ENCODE measurements at places on chromosomes 11 and 22.

- DNase-seq: no peak
Measured at GRCh38 chr11:108115500-108116140, 5.7 kb upstream of the ACAT1 start.

DNA sequence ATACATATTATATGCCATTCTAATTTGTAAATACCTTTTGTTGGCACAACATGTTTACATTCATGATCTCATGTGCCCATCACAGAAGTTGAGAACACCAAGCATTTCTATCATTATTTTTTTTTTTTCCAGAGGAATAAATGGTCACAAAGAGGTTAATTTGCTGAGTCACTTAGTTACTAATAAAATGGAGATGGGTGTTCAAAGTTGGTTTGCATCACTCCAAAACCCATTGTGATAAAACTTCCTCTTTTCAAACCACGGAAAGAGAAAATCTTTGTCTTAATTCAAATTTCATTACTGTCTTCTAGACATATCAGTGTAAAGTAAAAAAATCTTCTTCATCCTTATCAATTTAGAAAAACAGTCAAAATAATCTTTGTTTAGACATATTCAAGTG lies 636.8 kb upstream of the CCDC179 start:
- DNase-seq: no peak

- no peak for DNase-seq
Measured at GRCh38 chr11:46497498-46497897, 96.3 kb downstream of the AMBRA1 start.

- no peak for DNase-seq
Measured at GRCh38 chr11:126588630-126589491, 233.4 kb downstream of the ST3GAL4 start.

DNA sequence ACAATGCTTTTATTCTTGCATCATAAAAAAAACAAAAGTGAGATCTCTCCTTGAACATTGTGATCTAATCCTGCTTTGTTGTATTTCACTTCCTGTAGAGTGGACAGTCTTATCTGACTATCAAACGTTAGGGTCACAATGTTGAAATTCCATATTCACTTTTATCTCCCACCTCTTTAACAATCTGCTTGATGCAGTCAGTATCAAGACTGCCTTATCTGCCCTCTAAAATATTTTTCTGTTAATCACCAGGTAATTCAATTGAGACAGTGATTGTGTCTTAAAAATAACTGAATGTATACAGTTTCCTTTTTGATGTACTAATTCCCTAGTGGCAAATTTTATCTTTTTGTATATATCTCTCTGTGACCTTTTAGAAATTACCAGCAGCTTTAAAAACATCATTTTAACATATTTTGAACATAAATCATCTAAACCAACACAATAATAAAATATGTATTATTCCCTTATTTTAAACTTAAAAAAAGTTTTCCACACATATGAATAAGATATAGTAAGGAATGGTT lies 143.1 kb upstream of the MPPED2 start:
- no peak for DNase-seq

DNA sequence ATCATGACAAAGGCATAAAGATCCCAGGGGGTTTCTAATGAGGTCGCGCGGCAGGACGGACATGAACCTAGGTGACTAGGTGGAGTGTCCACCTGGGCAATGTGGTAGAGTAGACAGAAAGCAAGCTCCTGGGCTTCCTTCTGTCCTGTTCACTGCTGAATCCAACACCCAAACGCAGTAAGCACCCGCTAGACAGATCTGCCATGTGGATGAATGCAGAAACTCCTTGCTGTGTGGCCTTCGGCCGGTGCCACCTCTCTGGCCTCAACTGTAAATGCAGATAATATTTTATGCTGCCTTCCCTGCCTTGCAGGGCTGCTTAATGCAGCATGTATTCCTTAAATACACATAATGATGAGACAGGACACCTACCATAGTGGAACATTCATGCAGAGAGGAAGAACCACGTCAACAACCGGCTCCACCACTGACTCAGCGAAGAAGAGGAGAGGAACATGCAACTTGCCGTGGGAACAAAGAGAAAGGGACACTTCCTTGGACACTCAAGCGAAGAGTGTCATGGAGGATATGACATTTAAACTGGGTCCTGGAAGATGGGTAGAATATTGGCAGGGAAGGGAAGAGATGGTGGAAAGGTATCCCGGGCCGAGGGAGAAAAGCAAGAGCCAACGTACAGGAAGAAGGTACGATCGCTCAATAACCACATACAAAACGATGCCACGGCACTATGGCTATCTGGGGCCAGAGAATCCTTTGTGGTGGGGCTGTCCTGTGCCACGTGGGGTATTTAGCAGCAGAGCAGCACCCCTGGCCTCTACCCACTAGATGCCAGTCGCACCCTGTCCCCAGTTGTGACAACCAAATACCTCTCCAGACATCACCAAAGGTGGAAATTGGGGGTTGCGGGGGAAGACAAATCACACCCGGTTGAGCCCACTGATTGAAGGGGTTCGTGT lies 30.8 kb downstream of the MYH9 start:
- no peak for DNase-seq

GRCh38 chr11:92357344-92357743 lies 132.7 kb downstream of the FAT3 start:
- no peak for DNase-seq

GRCh38 chr11:73265278-73265810 lies 6.8 kb upstream of the P2RY6 start:
- no peak for DNase-seq

DNA sequence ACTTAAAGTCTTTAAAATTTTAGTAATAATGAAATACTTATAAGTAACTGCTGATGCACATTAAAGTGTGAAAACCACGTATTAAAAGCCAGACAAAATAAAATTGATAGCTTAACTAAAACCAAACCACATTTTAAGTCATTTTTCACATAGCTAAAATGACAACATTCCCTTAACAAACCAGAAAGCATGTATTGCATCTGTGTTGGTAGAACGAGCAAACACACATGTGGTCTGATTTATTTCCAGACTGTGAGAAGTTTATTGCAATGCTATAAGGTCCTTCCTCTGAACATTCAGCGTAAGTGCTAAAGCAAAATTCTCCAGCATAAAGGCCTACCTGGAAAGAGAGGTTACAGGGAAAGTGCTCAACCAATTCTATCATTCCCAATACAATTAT lies 57.8 kb downstream of the ARHGAP20 start:
- DNase-seq: no peak

- DNase-seq: no peak
Measured at GRCh38 chr11:88169881-88170280, 5.4 kb downstream of the RAB38 start.

DNA sequence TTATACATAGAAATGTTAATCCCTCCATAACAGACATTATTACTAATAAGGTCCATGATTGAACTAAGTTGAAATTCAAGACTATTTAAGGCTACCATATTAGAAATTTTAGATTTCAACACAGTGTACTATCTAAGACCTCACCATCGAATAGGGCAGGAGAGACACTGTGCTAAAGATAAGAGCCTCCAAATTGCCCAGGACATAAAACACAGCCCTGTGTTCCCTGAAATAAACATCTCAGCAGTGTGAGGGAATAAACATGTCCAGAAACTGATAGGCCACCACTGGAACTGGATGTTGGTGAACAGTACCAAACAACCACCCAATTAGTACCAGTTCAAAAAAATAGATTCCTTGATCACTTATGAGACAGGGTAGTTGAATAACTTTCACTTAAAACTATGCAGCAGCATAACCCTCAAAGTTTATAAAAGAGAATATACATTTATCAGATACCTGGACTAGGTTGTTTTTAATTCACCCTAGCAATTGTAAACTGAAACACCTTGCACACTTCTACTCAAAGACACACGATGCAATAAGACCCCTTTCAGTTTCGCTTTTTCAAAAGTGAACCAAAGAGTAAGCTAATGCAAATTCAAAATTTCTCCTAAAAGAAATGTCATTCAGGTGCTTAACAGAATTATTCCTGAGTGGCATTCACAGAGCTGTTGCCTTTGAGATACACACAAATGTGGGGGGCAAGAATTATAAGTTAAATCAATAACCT lies 34.3 kb downstream of the USP28 start:
- DNase-seq: no peak

DNA sequence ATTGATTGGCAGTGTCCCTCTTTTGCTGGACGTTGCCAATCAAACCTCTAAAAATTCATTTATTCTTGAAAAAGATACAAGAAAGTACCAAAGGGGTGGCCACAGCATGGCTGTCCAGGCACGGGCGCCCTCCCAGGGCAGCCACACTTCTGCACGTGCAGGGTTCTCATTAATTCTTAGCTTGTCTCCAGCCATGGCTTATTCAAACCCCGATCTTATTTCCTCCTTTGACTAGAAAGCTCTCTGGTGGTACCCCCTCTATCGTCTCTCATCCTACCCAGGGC lies 123.9 kb downstream of the CTTN start:
- DNase-seq: no peak

DNA sequence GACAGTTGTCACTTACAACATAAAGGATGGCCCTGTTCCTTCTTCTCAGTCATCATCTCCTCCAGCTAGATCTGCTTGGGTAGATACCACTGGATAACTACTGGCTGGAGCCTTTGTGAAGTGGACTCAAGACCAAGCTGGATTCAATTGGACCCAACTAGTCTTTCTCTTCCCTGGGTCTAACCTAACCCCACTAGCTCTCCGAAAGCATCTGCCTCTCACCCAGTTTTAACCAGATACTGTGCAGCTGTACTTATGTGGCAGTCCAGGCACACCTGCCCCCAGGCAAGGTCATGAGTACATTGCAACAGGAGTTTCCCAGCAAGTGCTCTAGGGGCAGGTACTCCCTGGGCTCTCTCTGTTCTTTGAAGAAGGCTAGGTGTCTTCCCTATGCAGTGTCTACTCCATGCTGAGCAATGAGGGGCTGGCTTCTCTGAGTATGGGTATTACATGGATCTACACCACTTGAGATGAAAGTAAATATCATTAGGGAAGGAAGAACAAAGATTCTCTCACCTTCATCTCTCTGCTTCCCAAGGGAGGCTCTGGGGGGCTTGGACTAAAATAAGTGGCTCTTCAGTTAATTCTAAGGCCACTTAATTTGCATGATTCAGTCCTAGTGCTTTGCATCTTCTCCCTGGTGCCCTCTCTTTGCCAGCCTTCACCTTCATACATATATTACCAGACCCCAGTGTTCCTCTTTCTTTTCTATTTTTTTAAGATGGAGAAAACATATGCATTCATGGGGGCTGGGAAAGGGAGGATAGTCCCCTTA lies 236.1 kb downstream of the NXPE2 start:
- DNase-seq: no peak

DNA sequence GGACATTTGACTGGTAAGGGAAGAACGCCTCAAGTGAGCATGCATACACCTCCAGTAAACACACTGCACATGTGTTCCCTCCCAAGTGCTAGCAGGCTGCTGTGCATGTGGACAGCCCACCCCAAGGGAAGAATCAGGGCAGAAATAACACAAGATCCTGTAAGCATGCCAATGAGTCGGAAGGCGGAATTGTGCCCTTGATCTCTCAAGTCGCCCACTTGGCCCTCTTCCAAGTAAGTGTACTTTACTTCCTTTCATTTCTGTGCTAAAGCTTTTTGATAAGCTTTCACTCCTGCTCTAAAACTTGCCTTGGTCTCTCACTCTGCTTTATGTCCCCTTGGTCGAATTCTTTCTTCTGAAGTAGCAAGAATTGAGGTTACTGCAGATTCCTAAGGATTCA lies 139.6 kb downstream of the TRPC6 start:
- no peak for DNase-seq

- no peak for DNase-seq
Measured at GRCh38 chr11:107493117-107493516, 35.5 kb upstream of the CWF19L2 start.

- no peak for DNase-seq
Measured at GRCh38 chr22:31577711-31578110, 81.4 kb downstream of the SFI1 start.

GRCh38 chr22:43819931-43820640 lies 8.0 kb upstream of the EFCAB6 start:
- no peak for DNase-seq

- no peak for DNase-seq
Measured at GRCh38 chr11:14522245-14522644, 2.1 kb upstream of the PSMA1 start.

GRCh38 chr11:35412285-35412684 lies 7.1 kb downstream of the SLC1A2 start:
- no peak for DNase-seq

GRCh38 chr11:2779981-2780849 lies 80.4 kb upstream of the KCNQ1OT1 start:
- DNase-seq: no peak

GRCh38 chr22:46052331-46052771 lies 75.4 kb upstream of the WNT7B start:
- DNase-seq: no peak

DNA sequence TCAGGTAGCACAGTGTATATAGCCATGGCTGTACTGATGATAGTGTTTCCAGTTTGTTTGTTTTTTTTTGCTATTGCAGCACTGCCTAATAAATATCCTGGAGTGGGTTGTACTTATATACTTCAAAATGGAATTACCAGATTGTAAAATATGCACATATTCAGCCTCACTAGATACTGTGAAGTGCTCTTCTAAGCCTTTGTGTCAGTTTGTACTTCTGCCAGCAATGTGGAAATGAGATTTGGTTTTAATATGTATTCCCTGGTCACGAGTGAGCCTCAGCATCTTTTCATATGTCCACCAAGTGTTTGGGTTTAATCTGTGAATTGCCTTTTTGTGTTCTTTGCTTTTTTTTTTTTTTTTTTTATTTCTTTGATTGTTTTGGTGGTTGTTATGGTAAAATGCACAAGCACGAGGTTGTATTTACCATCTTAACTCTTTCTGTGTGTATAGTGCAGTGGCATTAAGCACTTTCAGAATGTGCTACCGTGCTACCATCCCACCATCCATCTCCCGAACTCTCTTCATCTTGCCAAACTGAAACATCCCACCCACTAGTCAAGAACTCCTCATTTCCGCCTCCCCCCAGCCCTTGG lies 34.9 kb downstream of the ST3GAL4 start:
- no peak for DNase-seq

GRCh38 chr22:20427104-20427944 lies 10.3 kb downstream of the SCARF2 start:
- DNase-seq: no peak

- DNase-seq: no peak
Measured at GRCh38 chr11:68927280-68928135, 23.8 kb downstream of the IGHMBP2 start.

GRCh38 chr11:120667281-120667680 lies 155.7 kb downstream of the GRIK4 start:
- no peak for DNase-seq

DNA sequence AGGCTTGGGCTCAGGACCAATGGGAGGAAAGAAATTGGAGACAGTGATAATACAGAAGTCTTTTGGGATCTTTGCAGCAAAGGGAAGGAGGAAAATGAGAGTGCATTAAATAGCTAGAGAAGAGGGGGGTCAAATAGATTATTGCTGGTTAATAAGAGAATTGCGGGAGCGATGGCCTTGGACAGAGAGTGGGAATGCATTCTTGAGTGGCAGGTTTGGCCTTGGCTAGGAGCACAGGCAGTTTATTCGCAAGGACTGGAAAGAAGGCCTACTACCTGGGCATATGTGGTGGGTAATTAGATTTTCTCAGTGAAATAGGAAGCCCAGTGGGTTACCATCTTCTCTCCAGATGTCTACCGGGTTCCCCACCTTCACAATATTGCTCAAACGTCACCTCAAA lies 3.5 kb upstream of the MEN1 start:
- DNase-seq: no peak

- DNase-seq: no peak
Measured at GRCh38 chr11:109654091-109654490, 232.1 kb downstream of the C11orf87 start.

- no peak for DNase-seq
Measured at GRCh38 chr11:16969010-16969999, 44.9 kb downstream of the PLEKHA7 start.

Measured in activated T-helper 9 cell treated with anti-CD3 and anti-CD28 coated beads, Interleukin-2, amount 50 U/mL, for 16 hours (primary cell).